NCI-H2171 (cell line): ENCODE measurements at places on chromosomes 5 and 9.

GRCh38 chr5:35442885-35443639, 174.6 kb upstream of the SPEF2 start:
- DNase-seq: no peak

DNA sequence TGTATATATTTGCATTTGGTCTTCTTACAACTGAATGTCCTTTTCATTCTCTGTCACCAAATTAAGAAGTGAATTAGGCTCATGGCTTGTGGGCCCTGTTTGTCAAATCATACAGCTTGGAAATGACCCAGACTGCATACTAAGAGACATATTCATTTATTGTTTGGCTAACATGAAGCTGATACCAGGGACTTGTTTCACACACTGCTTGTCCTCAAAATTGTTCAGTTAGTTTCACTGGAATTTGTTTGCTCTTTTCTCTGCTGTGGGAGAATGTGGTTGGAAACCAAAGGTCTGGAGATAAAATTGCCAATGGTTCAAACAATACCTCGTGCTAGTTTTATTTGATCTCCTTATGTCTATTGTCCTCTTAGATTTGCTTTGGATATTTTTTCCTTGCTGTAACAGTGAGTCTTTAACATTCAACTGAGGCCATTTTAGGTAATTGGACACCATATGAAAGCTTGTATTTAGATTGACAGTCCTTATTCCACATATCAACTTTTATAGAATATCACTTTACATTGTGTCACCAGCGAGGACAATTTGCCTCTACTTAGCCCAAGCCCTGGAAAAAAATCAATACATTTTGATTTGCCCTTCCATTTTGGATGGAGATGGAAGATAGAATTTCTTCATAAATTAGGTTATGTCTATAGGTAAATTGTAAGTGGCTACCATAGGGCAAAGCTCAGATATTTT, 144.3 kb upstream of the MTAP start:
- DNase-seq: no peak

DNA sequence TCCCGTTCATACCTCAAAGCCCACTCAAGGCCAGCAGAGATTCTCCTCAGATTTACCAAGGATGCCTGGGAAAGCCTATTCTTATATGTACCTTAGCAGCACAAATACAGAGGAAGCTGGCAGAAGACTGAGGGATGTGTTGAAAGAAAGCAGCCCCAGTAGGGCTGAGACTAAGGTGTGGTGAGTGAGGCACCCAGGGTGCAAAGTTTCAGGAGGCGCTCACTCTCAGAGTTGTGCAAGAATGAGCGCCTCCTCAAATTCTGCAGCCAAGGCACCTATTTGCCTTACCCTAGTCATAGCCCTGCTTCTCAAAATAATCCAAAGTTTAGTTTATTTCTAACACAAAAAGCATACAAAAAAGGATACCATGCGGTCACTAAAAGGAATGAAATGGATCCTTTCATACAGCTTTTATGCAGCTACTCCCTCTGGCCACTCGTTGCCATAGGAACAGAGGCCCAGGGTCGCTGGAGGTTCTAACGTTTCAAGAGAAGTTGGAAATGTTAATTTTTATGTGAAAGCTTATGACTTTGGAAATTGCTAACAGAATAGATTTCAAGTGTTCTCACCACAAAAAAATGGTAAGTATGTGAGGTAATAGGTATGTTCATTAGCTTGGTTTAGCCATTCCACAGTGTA, 79.7 kb upstream of the SMIM23 start:
- no peak for DNase-seq

GRCh38 chr5:83844449-83845068, 123.9 kb upstream of the HAPLN1 start:
- no peak for DNase-seq

GRCh38 chr5:117859176-117859575, 1129.2 kb downstream of the DTWD2 start:
- no peak for DNase-seq

DNA sequence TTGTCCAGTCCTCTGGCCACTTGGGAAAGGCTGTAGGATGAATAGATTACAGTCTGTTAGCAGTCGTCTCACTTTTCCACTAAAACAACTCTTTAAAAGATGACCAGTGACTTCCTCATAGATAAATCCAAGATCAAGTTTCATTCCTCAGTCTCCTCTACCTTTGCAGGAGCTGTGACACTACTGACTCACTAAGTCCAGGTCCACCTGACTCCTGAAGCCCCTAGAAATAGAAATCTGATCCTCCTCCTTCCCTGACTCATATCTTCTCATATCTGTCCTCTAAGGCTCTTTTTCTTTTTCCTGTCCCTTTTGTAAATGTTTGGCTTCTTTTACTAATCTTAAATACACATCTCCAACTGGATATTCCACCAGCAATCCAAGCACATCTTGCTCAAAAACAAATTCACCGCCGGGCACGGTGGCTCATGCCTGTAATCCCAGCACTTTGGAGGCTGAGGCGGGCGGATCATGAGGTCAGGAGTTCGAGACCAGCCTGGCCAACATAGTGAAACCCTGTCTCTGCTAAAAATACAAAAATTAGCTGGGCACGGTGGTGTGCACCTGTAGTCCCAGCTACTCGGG, 2.6 kb downstream of the CCDC125 start:
- no peak for DNase-seq

- peak; percentile 16 for DNase-seq
Observed at GRCh38 chr9:71036501-71036900, 84.9 kb downstream of the TRPM3 start.

- DNase-seq: no peak
Observed at GRCh38 chr9:23537192-23538066, 288.6 kb downstream of the ELAVL2 start.

DNA sequence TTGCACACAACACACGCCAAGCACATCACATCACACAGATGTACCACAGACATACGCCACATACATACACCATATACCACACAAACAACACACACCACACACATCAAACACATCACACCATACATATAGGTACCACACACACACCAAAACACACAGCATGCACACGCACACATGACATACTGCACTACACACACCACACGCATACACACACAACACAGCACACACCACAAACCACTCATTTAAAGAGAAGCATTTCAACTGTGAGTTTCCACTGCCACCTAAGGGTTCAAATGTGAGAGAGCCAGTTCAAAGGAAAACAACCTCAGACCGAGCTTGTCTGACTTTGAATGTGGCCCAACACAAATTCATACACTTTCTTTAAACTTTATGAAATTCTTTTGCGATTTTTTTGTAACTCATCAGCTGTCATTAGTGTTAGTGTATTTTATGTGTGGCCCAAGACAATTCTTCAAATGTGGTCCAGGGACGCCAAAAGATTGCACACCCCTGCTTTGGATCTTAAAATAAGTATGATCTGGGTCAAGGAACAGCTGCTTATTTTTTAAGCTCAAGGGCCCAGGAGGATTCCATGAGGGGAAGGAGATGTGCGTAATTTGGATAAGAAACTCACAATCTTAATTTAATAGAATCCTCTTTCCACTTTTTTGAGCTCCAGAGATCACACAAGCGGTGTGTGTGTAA, 494.6 kb downstream of the GADD45G start:
- peak; percentile 15 for DNase-seq

GRCh38 chr5:150625164-150625535, 15.3 kb upstream of the SYNPO start:
- no peak for DNase-seq

DNA sequence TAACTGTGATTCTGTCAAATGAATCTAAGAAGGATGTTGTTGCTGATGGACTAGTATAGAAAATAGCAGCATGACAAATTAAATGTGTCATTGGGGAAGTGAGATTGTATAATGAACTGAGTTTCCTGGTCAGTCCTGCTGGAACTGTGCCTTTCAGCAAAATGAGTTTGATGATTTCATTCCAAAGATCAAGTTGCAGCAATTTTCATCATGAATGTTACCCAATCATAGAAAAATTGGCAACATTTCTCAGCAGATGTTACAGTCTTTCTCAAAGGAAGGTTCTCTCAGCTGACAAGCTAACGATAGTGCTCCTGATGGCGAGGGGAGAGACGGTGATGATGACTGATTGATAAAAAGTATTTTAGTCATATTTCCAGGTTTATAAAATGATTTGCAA, 10.7 kb downstream of the PCDHAC2 start:
- no peak for DNase-seq

GRCh38 chr5:179823937-179824744, 3.4 kb downstream of the SQSTM1 start:
- no peak for DNase-seq

DNA sequence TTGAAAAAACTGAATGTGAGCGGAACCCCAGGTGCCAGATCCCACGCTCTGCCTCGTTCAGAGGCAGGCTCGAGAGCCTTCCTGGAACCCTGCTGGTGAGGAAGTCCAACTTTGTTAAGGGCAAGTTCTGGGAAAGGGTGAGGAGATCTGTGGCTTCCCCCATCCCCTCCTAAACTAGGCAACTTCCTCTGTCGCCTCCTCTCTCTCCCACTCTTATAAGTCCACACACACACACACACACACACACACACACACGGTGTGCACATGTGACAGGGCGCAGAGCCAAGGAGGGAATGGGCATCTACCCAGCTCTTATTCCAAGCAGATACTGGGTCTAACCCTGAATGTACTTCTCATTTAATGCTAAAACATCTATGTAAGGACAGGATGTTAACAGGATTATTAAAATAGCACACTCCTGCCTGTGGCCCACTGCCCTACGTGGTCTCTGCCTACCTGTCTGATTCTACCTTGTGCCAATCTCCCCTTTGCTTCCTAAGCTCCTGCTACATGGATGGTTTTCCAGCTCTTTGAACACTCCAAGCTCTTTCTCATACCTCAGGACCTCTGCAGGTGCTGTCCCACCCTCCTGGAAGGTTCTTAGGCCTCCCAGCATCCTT, 72.4 kb upstream of the FBXW11 start:
- DNase-seq: no peak

GRCh38 chr9:31166516-31166915, 1217.9 kb upstream of the ACO1 start:
- no peak for DNase-seq

- DNase-seq: no peak
Observed at GRCh38 chr5:139565411-139566305, 4.5 kb downstream of the UBE2D2 start.

GRCh38 chr5:144788556-144788955, 617.9 kb downstream of the KCTD16 start:
- DNase-seq: no peak

GRCh38 chr9:82423700-82424099, 435.1 kb downstream of the SPATA31D1 start:
- DNase-seq: no peak

- DNase-seq: no peak
Observed at GRCh38 chr5:101271416-101271815, 368.3 kb upstream of the ST8SIA4 start.

GRCh38 chr5:180675036-180675635, 25.7 kb upstream of the FLT4 start:
- no peak for DNase-seq

- DNase-seq: no peak
Observed at GRCh38 chr5:14039576-14039975, 95.1 kb upstream of the DNAH5 start.

- DNase-seq: peak; percentile 8
Observed at GRCh38 chr5:40879163-40879942, 29.9 kb upstream of the C7 start.

DNA sequence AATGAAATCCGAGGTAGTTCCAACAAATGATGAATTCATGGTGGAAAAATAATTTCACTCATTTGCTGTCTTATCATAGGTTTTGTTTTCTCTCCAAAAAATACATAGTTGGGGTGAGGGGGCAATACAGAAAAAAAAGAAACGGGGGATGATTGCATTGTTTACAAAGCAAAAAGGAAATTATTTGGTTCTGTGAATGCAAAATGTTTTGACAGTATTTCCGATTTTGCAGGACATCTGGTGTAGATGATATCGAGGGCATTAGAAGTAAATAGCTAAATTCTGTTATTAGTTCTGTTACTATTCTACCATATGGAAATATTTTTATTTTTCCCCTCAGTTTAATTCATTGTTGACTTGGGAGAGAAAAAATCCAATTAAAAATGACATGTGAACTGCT, 201.7 kb downstream of the MARCHF11 start:
- no peak for DNase-seq

GRCh38 chr5:148836272-148837250, 10.2 kb downstream of the ADRB2 start:
- no peak for DNase-seq

DNA sequence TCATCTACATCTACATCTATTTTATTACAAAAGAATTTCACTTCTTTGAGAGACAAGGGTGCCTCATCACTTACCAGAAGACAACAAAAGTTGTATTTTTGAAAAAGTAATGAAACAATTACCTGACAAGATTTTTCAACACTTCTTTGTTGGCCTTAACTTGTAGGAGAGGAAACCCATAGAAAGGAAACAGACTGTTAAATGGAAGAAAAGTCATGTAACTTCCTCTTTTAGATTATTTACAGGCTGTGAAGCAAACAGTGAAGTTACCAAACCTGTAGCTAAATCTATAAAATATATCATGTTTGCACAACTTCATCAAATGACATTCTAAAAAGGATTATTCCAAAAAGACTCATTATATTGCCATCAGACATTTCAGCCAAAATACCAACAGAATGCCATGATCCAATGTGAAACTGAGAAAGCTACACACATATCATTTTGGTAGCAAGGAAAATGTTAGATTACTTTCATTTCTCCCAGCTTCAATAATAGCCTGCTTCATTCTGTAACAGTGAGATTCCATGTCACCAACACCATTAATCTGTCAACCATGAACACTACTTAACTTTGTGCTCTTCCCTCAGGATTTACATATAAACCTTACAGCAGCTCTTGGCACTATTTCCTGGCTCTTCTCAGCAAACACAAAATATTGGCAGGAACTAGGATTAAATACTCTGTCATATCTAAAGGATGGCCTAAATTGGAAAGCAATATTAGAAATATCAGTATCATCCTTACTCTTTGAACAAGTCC, 122.5 kb downstream of the MCTP1 start:
- DNase-seq: no peak

DNA sequence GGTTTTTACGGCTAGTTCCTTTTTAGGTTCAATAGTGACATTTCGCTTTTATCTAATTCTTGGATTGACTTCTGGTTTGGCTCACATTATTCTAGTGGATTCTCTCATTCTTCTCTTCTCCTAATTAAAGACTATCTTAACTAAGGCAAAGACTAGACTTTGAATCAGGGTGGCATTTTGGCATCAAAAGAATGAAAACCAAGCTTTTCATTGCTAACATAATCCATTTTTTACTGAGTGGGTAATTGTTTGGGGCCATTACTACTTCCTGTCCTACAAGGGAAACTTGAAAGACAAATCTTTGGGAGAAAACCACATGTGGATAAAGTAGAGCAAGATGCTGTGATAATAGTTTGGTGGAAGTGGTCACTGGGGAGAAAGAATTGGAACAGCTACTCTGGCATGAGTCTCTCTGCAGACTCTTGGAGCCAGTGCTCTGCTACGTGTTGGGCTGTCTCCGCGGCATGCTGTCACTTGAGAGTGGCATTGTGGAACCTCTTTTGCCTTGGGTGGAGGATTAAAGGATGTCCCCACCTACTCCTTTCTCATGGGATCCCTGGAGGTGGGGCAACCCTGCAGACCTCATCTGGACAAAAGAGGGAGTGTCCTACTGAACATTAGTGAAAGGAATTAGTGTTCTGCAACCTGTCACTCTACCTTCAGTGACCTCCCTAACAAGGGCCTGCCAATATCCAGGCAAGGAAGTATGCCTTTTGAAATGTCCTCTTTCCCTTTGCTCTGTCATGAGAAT, 280.4 kb downstream of the PSAT1 start:
- DNase-seq: no peak
